Gastrocnemius medialis (tissue), 4 donors: ENCODE measurements at places on chromosomes 1 and 21.

DNA sequence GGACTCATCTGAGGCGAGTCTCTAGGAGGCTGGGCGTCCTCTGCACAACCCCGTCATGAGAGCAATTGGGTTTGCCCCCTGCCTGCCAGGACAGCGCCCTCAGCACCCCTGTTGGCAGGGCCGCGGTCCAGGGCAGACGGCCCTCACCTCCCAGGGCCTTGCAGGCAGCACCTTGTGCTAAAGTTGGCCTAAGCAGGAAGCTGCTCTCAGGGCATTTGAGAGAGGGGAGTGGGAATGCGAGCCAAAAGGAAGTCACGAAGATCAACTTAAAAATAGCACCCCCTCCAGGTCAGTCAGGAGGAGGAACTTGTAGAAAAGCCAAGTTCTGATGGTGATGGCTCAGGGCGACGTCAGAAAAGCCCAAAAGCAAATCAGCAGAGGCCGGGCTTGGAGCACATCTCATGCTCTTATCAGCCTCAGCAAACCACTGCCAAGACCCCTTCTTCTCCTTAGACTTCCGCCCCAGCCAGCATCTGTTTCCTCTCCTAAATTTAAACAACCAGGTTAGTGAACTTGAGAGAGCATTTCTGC is 12.6 kb upstream of the ADORA3 start:
- no peak for DNase-seq

DNA sequence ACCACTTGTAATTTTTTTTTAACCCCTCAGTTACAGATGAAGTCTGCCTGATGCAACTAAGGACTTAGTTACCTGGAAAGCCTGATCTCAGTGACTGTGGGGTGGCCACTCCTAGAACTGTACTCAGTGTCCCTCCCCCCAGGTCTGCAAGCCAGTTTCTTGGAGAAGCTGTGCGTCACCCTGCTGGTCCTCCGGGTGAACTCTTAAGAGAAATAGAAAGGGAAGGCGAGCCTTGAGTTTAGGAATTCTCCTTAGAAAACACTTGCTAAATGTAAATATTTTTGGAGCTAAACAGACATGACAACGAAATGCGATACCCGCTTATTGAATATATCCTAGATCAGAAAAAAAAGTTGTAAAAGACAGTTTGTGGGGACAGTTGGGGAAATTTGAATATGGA is 730 bp downstream of the SLC16A4 start:
- no peak for DNase-seq

- DNase-seq = no peak
Observed at GRCh38 chr1:61238359-61238665, 156.0 kb downstream of the NFIA start.

- no peak for DNase-seq
Observed at GRCh38 chr1:4595341-4596225, 58.8 kb upstream of the AJAP1 start.

DNA sequence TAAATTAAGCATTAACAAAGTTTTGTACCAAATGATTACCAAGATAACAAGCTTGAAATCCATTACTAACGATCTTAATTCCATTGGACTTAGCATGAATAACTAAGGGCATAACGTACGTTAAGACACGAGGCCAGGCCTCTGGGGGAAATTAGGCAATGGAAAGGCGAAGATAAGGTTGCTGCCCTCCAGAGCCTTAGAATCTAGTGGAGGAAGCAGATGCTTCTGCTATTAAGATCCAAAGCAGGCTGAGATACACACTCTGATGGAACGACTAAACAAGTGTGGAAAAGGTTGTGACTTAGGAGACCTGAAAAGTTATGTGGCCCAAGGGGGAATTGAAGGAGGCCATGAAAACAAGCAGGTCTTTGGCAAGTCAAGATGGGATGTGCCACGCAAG is 6.0 kb downstream of the AKNAD1 start:
- DNase-seq = no peak

DNA sequence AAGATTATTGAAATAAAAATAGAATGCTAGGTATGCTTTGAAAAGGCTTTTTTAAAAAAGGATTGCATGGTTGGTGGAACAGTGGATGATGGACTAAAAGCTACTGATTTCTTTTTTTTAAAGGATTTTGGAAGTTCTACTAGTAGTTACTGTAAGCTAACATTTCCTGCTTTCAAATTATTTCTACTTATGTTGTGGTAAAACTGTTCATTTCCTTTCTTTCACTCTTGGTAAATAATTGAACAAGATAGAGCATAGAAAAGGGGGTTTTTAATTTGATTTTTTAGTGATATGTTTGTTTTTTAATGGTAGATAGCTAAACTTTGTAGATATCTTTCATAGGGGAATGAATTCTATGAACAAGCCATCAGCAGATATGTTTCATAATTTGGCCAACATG is 104.4 kb downstream of the OLFML2B start:
- DNase-seq = no peak

DNA sequence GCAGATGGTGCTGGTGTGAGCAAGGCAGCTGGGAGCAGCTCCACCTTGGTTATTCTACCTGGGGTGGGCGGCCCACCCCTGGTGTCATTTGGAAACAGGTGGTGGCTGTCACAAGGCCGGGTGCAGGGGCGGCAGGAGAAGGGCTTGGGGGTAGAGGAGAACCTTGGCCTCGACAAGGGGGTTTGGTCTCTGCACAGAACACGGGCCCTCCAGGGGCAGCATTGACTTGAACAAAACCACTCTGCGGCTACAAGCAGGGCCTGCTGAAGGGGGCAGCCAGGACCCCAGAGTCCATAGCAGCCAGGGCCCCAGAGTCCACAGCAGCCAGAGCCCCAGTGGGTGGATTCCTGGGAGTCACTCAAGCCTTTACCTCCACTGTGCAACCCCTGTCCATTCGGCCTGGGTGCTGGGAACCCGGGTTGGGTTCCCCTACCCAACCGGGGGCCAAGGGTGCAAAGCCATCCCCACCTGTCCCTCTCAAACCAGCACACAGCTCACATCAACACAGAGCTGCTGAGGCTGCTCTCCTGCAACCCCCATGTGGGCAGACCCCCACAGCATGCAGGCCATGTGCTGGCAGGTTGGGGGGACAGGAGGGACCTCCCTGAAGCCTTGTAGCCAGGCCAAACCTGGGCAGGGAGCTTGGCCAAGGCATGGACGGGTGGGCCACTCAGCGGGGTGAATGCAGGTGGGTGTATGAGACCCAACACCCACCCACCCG is 7.7 kb downstream of the TRIM11 start:
- peak; percentile 12 for DNase-seq

GRCh38 chr1:17093822-17094393 is 25.3 kb downstream of the PADI2 start:
- no peak for DNase-seq

GRCh38 chr1:206672844-206673758 is 11.6 kb upstream of the MAPKAPK2 start:
- DNase-seq = no peak

DNA sequence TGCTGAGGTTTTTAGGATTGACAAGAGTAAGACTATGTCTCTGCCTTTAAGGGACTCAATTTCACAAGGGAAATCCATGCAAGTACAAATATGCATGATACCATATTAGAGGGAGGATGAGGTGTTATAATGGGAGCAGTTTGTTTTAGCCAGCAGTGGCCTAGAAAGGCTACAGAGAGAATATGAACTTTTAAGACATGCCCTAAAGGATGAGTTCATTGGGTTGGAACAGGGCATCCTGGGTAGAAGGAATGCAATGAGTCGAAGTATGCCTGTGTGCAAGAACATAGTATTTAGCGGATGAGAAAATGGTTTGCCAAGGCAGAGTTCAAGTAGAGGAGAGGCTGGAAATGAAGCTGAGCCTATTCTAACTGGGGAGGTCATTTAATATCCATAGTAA is 32.6 kb upstream of the LEPR start:
- no peak for DNase-seq

DNA sequence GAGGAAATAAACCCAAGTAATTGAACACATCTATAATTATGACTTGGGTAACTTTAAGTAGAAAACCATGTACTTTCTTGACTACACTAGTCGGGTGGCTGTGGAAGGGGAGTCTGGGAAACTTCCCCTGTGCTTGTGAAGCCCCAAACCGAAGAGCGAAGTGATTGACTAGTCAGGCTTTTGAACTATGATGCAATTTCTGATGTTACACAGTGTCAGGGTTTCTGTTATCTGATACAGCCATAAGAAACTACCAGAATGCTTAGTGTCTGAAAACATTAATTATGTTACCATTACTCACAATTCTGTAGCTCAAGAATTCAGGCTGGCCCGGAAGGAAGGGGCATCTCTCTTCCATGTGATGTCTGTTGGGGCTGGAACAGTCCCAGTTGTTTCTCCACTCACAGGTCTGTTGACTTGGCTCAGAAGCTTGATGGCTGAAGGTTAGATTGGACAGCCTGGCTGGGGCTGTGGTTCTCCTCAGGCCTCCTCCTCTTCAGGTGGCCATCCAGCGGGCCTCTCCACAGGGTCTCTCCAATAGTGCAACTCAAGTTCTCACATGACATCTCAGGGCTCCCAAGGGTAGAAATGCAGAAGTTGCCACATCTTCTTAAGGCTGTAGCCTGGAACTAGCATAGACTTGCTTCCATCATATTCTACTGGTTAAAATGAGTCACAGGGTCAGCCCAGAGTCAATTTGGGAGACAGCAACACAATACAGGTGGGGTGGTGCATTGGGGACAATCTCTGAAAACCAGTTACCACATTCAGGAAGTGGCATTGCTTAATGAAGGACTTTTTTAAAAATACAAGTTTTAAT is 8.3 kb upstream of the C8B start:
- DNase-seq = no peak

- DNase-seq = no peak
Observed at GRCh38 chr1:183289051-183289496, 103.0 kb downstream of the LAMC2 start.

DNA sequence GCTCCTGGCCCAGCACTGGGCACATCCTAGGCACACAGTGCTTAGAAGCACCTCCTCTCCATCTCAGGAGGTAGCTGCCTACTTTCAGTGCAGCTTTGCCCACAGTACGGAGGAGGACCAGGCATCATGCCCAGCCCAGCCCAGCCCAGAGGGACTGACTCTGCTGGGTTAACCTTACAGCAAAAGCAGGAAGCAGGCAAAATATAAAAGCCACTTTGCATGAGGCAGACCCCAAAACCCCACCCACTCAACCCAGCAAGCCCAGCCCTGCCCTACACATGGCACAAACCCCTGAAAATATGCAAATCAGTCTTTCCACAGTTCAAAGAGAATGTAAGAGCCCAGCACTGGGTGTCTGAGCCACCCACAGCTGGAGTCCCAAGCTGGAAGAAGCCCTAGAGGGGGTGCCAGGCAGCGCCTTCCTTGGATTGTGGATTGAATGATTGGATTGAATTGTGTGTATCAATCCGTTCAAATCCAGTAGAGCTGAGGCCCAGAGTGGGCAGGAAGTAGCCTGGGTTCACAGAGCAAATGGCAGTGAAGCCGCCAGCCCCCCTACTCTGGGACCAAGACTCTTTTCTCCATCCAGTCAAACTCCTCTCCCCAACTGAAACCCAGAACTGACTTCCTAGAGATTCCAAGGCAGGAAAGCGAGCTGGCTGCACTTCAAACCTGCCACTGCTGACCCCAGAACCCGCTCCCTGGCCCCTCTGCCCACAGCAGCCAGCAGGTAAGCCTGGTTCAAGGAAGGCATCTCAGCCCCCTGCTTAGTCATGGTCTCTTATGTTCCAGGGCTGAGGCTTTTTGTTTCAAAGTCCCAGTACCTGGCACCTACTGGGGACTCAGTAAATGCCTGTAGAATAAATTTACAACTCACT is 117.7 kb downstream of the LACTBL1 start:
- DNase-seq = no peak

GRCh38 chr1:29845910-29846309 is 609.6 kb downstream of the PTPRU start:
- DNase-seq = no peak

GRCh38 chr1:51070011-51070410 is 32.0 kb upstream of the C1orf185 start:
- no peak for DNase-seq

DNA sequence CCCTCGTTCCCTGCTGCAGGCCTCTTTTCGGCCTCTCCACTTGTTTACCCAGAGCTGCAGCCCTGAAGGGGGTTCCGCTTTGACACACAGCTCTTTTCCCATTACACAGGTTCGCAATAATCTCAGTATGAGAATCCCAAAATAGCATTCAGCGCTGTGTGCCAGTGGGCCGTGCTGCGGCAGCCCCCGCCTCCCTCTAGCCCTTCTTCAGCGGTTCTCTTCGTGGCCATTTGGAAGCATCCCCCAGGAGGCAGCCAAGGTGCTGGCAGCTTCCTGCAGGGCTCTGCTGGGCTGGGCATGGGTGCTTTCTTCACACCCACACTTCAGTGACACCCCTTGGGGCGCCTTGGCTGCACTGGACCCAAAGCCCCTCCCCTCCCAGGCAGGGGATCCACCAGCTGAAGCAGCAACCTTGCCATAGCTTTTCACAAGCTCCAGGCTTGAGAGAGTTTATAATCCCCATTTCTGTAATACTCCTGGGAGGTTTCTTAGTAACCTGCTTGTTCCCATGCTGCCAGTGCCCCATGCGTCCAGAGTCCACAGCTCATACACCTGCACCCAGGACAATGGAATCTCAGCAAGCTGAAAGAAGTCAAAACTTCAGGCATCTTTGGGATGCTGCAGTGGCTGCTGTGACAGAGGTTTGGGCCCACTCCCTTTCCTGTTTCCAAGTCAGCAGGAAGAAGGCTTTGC is 8.1 kb downstream of the NCF2 start:
- DNase-seq = no peak

GRCh38 chr1:93574991-93575390 is 106.6 kb downstream of the BCAR3 start:
- no peak for DNase-seq

DNA sequence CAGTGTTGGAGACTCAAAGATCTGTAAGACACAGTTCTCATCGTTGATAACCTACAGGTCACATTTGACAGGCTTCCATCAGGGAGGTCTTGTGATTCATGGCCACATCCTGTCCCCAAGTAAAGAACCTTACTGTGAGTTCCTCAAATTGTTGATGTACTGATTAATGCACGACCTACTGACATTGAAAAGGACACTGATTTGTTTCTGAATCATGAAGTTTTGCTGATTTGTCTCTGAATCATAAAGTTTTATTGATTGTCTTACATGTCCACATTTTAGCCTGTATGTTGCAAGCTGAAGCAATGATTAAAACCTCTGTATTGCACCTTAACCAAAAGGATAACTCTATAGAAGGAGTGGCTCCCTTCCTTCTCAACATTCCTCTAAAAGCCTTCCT is 476.3 kb upstream of the RUNX1 start:
- DNase-seq = no peak

GRCh38 chr21:29245104-29245643 is 53.5 kb upstream of the BACH1 start:
- DNase-seq = no peak

DNA sequence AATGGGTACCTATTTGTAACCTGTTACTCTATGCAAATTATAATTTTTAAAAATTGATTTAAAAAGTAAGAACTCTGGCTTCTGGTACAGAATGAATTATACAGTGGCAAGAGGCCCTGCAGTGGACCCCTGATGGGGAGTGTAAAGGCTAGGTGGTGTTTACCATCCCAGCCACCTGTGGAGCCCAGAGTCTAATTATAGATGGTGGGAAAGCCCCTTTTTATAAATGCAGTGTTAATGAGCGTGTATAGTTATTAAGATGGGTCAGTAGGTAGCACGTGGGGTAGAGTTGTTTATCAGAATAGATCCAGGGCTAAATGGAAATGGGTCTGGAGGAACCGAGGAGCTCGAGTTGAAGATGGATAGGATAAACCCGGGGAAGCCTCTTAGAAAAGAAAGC is 13.9 kb upstream of the PRELP start:
- DNase-seq = no peak

GRCh38 chr1:116513956-116514355 is 56.9 kb downstream of the CD58 start:
- no peak for DNase-seq

- no peak for DNase-seq
Observed at GRCh38 chr1:61156576-61157467, 74.5 kb downstream of the NFIA start.
